ENCODE measurements at places on chromosomes 4 and X.

GRCh38 chrX:1686642-1687041 is 71.8 kb downstream of the ASMT start:
- H3K4me1 ChIP-seq = peaks cover 28% of the 10 kb centered on the region
- DNase-seq = no peak
- no peaks in the 10 kb centered on the region for H3K27me3 ChIP-seq
- H3K4me3 ChIP-seq = no peak overlapping the region
- peaks cover 21% of the 10 kb centered on the region for H3K36me3 ChIP-seq

DNA sequence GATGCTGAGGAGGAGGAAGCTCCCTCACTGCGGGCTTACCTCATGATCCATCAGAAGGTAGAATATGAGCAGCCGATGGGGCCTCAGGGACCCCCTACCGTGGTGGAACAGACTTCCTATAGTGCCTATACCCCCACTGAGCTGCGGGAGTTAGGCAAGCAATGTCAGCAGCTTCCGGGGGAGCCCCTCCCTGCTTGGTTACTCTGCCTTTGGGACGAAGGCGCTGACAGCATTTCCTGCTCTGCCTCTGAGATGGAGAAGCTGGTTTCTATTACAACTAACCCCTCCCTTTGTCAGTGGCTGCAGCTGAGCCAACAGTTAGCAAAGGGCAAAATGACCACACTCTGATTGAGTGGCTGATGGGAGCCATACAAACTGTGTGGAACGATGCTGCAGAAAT is 430.7 kb downstream of the IDS start:
- H3K27ac ChIP-seq = no peak overlapping the region
- no peaks in the 10 kb centered on the region for H3K36me3 ChIP-seq

- H3K4me1 ChIP-seq = peaks cover 13% of the 10 kb centered on the region
- H3K36me3 ChIP-seq = no peaks in the 10 kb centered on the region
- no peak overlapping the region for H3K27ac ChIP-seq
- H3K27me3 ChIP-seq = peaks cover 6% of the 10 kb centered on the region
- DNase-seq = no peak
- no peak overlapping the region for H3K4me3 ChIP-seq
Measured at GRCh38 chr4:309807-310206, 4.5 kb upstream of the ZNF732 start.

DNA sequence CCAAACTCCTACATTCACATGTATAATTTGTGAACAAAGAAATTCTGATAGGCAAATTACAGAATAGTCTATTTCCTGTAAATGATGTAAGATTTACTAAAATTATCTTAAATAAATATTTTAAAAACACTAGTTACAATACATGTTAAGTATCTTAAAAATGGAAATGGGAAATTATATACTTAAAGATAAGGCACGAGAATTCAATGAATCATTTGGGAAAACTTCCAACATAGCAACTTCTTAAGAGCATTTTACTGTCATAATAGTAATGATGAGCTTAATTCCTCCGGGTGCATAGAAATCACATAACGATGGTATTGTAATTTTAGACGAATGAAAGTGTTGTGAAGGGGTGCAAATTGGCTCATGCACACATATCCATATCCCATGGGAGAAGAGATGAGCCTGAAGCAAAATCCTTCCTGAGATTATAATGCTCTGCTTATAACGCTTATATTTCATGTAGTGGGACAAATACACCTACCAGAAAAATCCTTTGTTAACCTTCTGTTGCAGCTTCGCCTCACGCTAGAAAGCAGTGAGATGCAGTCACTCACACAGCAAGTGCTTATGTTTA is 873.5 kb downstream of the PDHA2 start:
- H3K36me3 ChIP-seq = no peaks in the 10 kb centered on the region
- no peaks in the 10 kb centered on the region for H3K4me1 ChIP-seq
- H3K27ac ChIP-seq = no peak overlapping the region

GRCh38 chr4:27248829-27249228 is 388.2 kb downstream of the STIM2 start:
- H3K36me3 ChIP-seq = no peaks in the 10 kb centered on the region
- no peak for DNase-seq
- H3K4me3 ChIP-seq = no peak overlapping the region
- no peaks in the 10 kb centered on the region for H3K27me3 ChIP-seq
- no peaks in the 10 kb centered on the region for H3K4me1 ChIP-seq
- H3K27ac ChIP-seq = no peak overlapping the region

- no peak for DNase-seq
- H3K4me3 ChIP-seq = no peak overlapping the region
- H3K27me3 ChIP-seq = no peaks in the 10 kb centered on the region
- H3K4me1 ChIP-seq = no peaks in the 10 kb centered on the region
Measured at GRCh38 chr4:65259296-65259695, 411.0 kb downstream of the EPHA5 start.
